H4 (cell line): ENCODE measurements at places on chromosomes 11 and 22.

DNA sequence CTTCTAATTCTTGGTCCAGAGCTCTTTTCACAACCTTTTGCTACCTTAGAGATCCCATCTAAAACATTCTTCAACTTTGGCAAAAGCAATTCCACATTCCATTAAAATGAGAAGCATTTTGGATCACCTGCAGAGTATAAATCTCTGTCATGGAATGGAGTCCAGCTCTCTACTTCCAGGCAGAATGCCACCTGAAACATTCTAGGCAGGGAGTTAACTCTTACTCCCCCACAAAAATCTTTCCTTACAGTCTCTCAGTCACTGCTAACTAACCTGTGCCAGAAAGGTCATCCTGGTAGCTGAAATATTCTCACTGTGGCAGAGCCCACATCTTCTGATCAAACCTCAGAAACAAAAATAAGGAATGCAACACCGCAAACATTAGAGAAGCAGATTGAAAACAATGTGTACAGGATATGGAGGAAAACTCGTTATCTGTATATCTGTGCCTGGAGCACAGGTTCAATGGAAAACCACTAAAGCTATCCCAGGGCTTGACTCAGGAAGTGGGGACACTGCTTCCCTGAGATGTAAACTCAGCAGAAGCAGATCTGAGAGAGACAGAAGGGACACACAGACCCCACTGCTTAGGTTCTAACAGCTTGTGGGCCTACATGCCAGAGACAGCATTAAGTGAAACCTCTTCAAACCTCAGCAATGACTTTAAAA is 78.9 kb downstream of the KCNC1 start:
- DNase-seq: peak; percentile 19

GRCh38 chr11:132779497-132779896 is 752.8 kb downstream of the OPCML start:
- no peak for DNase-seq

DNA sequence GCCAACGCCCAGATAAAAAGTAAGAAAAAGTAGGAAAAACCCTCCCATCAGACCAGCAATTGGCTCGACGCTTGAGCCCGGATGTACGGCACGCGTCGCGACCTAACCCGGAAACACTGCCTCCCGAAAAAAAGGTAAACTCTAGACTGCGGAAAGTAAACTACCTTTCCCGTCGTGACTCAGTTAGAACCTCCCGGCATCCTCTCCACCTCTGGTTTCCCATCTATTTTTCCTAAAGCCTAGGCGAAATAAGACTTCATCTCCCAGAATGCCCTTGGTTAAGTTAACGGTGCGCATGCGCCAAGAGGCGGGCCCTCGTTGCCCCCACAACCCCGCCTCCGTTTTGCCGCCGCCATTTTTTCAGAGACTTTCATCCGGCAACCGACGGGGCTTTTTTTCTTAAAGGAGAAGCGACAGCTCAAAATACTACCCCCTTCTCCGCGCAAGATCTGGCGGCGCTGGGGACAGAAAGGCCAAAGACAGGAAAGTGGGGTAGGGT is 678 bp upstream of the ZFP91 start:
- DNase-seq: peak; percentile 98

- no peak for DNase-seq
Observed at GRCh38 chr11:129252621-129253020, 60.5 kb upstream of the ARHGAP32 start.

GRCh38 chr11:133819746-133820315 is 25.5 kb downstream of the SPATA19 start:
- DNase-seq: no peak

- no peak for DNase-seq
Observed at GRCh38 chr11:2103668-2104523, 35.3 kb downstream of the IGF2 start.

GRCh38 chr11:46392421-46393230 is 1.1 kb upstream of the CHRM4 start:
- DNase-seq: peak; percentile 66

DNA sequence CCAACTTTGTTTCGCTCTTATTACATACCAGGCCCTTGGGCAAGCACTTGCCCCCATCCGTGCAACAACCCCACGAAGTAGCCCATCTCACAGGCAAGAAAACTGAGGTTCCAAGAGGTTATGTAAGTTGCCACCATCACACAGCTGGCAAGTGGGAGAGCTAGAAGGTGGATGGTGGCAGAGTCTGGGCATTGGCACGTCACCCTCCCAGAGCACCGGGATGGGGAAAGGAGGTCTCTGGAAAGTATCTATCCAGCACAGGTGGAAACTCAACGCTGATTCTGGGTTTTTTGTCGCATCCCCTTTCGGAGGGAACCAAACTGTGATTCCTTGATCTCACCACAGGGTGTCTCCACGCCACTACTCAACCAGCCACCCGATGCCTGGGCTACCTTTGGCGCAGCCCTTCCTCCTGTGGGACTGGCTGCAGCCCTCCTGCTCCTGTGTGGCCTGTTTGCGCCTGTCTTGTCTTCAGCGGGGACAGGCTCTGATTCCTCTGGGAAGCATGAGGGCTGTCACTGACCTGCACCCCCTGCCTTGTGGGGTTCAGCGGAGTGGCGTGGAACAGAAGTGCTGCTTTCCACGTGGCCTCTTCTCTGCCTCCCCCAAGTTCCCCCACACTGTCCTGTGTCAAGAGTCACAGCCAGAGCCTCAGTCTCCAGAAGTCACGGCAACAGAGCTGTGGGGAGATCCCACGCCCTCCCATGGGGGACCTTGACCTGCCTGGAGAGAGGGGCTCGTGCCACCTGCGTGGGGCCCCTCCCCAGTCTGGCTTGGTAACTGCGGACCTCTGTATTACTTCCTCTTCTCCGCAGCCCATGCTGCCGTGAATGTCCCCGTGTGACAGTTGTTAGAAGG is 34.4 kb upstream of the TRIM29 start:
- peak; percentile 54 for DNase-seq

GRCh38 chr22:42969348-42969975 is 45.5 kb downstream of the PACSIN2 start:
- no peak for DNase-seq

GRCh38 chr22:21981874-21982273 is 713 bp downstream of the TOP3B start:
- DNase-seq: no peak

DNA sequence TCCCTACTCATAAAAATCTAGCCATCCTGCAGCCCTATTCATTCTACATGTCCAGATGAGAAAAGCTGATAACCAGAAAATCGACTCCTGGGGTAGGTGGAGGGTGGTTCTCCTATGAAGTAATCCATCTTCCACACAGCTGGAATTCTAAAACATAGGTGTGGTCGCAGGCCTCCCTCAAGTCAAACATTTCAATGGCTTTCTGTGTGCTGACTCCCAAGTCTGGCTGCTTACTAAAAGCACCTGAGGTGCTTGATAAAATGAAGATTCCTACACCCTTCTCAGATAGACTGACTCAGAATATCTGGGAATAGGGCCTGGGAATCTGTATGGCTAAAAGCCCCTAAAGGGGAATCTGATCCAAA is 26.1 kb downstream of the IRAG1 start:
- DNase-seq: peak; percentile 75

GRCh38 chr11:16902781-16903378 is 111.3 kb downstream of the PLEKHA7 start:
- DNase-seq: no peak

- no peak for DNase-seq
Observed at GRCh38 chr11:16086229-16086819, 270.0 kb downstream of the SOX6 start.

DNA sequence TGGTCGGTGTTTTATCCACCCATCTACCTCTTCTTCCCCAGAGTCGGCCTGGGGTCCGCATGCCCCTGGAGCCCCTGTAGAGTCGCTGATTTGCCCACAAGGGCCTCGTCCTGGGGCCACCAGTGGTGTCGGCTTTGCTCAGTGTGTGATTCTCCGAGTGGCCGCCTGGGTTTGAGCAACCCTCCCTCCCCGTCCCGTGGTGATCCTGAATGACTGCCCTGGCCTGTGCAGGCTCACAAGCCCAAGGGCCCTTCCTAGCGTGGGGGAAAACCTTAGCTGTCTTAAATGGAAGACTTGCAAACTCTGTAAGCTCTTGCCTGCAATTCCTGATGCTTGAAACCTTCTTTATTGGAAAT is 128.3 kb downstream of the OSBP2 start:
- DNase-seq: no peak

DNA sequence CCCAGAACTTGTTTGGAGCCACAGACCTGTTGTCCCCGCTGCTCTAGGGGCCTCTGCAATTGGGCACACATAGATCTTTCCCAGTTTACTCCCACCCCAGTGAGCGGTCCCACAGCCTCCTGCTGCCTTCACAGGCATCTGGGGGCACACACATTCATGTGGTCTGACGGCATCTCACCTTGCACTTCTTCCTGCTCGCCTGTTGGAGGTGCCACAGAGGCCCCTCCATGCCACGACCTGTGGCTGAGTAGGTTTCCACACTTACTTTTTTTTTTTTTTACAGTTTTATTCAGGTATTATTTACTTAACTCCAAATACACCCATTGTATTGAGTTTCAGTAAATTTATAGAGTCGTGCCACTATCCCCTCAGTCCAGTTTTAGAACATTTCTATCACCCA is 68.9 kb upstream of the SEPTIN5 start:
- no peak for DNase-seq

- DNase-seq: no peak
Observed at GRCh38 chr11:69203901-69204245, 48.1 kb downstream of the SMIM38 start.

- peak; percentile 24 for DNase-seq
Observed at GRCh38 chr11:113188371-113188834, 126.0 kb upstream of the TTC12 start.

- DNase-seq: no peak
Observed at GRCh38 chr11:75631086-75631730, 37.6 kb downstream of the MAP6 start.

DNA sequence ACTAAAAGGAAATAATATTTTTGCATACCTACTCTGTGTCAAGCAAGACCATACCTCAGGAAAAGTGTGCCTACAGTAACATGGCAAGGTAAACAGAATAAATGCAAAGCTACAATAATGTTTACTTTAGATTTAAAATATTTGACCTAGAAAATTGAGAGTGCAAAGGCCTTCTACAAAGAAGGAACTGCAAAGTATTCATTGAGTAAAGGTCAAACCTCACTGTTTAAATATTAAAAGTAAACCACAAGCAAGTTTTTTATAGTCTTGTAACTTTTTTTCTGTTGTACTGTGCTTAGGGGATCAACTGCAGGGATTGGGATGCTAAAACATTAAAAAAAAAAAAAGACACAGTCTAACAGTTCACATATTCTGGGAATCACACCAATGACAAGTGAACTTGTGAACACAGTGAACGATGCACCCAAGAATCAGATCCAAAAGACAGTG is 48.8 kb downstream of the CWF19L2 start:
- no peak for DNase-seq

GRCh38 chr11:110738641-110739040 is 26.4 kb upstream of the ARHGAP20 start:
- no peak for DNase-seq

GRCh38 chr11:67282155-67282875 is 6.8 kb upstream of the ANKRD13D start:
- DNase-seq: no peak

GRCh38 chr11:116164843-116165242 is 607.9 kb downstream of the BUD13 start:
- no peak for DNase-seq

DNA sequence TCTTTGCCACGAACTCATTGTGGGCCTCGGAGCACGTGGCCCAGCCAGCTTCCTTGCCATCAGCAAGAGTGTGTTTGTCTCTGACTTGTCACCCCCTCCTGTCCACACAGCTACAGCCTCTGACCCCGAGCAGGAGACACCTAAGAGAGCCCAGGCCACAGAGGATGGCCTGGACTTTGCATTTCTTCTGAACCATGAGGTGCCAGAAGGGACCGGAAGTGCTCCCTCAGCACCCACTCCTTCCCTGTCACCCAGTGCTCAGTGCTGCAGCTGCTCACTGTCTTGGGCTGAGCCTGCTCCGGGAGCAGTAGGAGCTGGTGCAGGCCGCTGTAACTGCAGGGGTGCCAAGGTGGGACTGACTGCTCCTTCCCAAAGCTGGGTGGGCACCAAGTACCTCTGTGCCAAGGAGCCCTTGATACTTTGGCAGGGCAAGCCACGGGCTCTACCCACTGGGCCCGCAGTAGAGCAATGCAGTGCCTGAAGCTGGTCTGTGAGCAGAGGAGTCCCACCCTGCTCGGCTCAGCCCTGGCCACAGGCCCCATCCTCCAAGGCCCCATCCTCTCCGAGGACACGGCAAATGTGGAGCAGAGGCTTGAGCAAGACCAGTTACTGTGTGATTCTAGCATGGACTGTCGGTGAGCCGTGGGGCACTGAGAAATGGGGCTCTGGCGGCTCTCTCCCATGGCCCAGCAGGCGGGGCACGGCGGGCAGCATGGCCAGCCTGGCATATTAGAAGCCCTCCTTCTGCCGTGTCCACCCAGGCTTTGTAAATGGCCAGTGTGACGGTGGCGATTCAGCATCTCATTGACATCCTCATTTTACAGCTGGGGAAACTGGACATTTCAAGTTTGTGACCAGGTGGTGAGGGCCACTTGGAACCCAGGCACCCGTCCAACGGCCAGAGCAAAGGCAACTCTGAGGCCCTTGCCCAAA is 6.3 kb downstream of the GRK2 start:
- DNase-seq: no peak

GRCh38 chr11:62753736-62754603 is at the start of gene ZBTB3:
ZBTB3 (minus strand) TSS chr11:62754160; CDS start chr11:62753664, 496 bp downstream.
- peak; percentile 100 for DNase-seq

DNA sequence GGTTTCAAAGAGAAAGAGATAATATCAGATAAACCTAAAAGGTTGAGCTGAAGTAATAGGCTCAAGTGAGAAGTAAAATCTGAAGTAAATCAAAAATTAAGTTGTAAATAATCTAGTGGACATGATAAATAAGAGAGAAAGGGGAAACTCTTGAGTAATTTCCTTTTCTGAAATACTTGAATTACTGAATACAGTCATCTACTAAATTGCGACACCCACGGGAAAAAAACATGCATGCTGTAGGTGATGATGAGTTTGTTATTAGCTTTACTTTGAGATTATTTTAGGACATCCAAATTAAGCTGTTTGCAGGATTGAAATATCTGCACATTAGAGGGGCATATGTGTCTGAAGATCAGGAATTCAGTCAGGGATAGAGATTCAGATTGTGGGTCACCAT is 50.0 kb upstream of the CARD18 start:
- DNase-seq: no peak
